Activated T-cell treated with anti-CD3 and anti-CD28 coated beads for 4 hours (primary cell): ENCODE measurements at places on chromosomes 11 and 22.

DNA sequence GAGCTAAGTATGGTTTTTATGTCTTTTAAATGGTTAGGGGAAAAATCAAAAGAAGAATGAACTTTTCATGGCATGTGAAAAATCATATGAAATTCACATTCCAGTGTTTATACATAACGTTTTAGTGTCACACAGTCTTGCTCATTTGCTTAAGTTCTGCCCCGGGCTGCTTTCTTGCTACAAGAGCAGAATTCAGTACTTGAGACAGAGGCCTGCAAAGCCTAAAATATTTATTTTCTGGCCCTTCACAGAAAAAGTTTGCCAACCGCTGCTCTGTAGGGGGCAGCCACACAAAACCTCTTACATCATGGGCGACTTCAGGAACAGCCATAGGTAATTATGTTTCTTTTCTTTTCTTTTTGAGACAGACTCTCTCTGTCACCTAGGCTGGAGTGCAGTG is 1.0 kb upstream of the ATG2A start:
- DNase-seq = no peak

- no peak for DNase-seq
Observed at GRCh38 chr11:65532388-65533064, 7.6 kb downstream of the SCYL1 start.

- no peak for DNase-seq
Observed at GRCh38 chr11:69230856-69231425, 63.0 kb upstream of the MYEOV start.

DNA sequence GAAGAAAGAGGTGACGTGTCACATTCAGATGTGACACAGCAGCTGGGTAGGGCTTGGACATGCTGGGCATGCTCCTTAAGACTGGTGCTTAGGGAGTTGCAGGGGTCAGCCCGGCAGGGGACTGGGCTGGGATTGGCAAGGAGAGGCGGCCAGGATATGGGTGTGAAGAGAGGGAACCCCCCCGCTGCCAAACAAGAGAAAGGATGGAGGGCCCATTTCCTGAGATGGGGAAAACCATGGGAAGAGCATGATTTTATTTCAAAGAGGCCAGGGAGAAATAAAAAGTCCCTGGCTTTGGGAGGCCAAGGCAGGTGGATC is 5.3 kb downstream of the ATF4 start:
- no peak for DNase-seq

DNA sequence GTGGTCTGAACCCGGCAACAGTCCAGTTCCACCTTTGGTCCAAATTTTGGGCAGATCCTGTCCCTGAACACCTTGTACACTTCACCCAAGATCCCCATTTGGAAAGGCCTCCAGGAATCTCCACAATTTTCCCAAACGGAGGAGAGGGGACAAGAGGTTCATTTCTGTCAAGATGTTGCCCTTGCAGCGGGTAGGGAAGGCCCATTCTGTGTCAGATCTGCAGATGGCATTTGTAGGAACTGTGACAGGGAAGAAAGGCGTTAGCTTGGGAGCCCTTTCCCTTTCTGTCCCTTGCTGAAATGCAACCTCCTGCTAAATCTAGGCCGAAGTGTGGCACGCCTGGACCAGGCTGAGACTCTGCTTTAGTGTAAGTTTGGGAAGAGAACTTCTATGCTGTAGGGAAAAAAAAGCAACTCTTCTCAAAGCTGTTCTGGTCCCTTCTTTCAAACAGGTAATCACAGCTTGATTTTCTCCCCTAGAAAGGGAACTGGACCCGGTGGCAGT is 86.0 kb downstream of the SCN3B start:
- DNase-seq = no peak

DNA sequence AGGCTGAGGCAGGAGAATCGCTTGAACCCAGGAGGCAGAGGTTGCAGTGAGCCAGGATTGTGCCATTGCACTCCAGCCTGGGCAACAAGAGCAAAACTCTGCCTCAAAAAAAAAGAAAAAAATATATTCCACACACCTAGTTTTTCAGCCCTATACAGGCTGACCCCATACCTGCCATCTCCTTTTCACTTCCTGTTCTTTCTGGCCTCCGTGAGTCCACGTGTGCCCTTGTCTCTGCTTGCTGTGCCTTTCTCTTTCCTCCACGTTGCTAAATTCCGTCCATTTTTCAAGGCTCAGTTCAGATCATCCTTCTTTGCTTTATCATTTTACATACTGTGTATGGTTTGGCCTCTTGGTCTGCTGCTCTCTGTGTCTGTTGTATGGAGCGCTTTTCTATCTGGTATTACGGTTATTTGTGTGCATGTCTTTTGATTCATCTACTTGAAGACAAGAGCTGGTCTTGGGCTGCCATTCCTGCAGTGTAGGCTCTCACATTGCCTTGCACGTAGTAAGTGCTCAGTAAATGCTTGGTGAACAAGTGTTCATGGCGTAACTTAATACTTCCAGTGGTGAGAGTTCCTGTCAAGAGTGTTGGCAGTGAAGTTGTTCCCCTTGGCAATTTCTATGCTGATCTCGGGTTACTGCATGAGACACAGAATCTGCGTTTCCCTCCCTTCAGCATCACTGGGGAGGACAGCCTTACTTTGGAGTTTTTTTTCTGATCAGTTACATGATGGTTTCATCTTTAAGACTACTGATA is 57.5 kb downstream of the PTPRJ start:
- no peak for DNase-seq

DNA sequence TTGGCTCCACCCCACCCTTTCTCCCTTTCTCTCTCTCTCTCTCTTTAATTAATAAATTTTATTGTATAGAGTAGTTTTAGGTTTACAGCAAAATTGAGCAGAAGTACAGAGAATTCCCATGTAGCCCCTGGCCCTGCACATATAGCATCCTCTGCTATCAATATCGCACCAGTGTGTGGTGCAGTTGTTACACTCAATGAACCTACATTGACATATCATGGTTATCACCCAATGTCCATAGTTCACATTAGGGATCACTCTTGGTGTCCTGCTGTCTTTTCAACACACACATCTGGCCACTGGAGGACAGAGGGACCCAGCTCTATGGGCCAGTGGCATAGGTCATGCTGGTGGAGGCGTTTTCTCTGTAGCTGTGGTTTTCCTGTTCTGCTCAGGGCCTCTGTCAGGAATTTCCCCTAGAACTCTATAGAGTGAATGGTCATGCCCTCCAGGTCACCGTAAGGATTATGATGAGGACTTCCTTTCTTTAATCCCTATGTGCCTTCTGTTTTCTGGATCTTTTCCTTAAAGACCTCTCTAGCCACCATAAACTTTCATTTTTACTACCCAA is 98.2 kb upstream of the NAV2 start:
- no peak for DNase-seq

GRCh38 chr11:95466416-95466815 is 235.4 kb upstream of the SESN3 start:
- DNase-seq = no peak

DNA sequence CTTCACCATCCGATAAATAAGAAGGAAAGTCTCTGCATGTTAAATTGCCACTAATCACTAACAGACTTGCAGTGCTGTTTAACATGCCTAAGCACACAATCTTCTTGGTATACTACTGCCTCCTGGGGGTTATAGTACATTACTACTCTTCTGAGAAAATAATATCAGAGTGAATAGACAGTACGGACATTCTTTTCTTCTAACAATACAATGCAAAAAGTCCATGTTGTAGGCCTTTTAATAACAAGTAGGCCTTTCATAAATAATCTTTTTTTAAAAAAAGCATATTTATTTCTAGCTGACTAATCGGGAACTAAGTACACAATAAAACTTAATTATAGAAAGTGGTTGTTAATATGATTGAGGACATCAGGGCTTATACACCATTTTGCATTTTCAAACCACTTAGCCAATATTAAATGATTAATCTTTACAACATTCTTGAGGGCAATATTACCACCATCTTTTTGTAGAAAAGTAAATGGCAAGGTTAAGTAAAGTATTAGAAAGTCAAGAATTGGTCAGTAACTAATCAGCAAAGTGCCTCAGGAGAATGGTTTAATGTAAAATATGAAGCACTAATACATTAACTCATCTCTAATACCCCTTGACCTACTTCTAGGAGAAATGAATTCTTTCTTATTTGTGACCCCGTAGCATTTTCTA is 84.7 kb downstream of the TTC28 start:
- no peak for DNase-seq

- DNase-seq = no peak
Observed at GRCh38 chr22:48393041-48393370, 1434.7 kb downstream of the BRD1 start.

- DNase-seq = no peak
Observed at GRCh38 chr11:103887001-103887658, 149.3 kb upstream of the DDI1 start.

GRCh38 chr22:20395181-20395906 is 1.4 kb downstream of the ZNF74 start:
- DNase-seq = no peak

DNA sequence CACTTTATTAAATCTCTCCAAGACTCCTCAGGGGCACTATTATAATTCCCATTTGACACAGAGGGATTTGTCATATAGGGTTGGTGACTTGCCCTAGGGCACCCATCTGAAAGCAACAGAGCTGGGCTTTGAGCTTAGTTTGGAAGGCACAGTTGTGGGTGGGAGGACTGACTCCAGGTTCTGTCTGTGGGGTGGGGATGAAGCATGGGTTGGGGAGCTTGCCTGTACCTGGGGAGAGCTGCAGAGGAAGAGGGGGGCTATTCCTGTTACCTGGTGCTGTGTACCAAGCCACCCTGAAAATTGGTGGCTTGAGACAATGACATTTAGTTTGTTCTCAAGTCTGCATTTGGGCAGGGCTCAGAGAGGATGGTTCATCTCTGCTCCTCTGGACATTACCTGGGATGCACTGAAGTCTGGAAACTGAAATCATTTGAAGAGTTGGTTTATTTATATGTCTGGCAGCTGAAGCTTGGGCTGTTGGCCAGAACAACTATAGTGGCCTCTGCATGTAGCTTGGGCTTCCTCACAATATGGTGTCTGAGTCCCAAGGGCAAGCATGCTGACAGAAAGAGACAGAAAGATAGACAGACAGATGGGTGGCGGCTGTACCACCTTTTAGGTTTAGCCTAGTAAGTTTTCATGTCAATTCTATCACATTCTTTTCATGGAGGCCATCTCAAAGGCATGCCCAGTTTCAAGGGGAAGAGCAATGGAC is 44.9 kb downstream of the LRRC32 start:
- DNase-seq = no peak

- DNase-seq = no peak
Observed at GRCh38 chr11:3626250-3626960, 15.4 kb downstream of the ART5 start.

DNA sequence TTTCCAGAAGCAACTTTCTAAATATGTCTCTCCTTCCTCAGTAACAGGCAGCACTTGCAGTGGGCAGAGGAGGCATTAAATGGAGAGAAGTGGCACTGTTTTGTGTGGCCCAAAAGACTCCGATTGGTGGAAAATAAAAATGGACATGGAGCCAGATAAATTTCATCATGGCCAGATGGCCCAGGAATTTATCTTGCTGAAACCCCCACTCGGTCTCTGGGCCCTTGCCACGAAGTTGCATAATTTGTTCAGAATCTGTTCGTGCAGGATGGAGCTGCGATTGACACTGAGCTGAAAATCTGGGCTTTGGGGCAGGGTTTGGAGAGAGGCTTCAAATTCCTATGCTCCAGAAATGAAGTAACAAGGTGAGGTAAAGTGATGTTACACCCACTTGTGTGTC is 65.5 kb downstream of the C11orf91 start:
- no peak for DNase-seq

DNA sequence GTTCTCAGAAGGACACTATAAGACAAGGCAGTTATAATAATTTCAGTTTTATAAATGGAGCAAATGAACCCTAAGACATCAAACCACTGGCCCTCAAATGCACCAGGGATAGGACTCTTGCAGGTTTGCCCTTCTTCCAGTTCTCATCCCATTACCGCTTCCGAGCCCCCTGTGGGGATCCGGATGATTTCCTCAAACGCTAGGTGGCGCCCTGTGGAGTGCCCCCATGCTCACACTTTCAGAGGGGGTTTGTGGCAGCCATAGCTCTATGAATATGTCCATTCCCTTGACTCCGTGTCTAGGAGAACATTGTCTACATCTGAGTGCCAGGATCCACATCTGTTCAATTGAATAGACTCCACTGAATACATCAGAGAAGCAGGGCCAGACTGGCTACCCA is 816.3 kb downstream of the NTM start:
- no peak for DNase-seq

- no peak for DNase-seq
Observed at GRCh38 chr22:38845004-38845740, 1.3 kb upstream of the NPTXR start.

DNA sequence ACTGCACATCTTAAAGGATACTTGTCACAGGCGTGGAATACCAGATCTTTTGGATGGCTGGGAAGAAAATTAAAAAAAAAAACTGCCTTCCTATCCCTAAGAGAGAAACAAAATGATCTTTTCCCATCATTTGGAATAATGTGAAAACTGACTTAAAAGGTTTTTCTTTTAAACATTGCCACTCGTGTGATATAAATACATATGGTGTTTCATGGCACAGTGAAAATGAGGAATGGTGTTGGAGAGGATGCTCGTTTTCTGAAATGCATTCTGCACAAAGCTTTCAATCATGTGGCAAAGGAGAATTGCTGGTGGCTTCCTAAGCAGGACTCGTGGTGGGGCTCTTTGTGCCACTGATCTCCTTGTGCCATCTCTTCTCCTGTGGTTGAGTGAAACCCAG is 74.9 kb upstream of the LRRC4C start:
- DNase-seq = no peak

- no peak for DNase-seq
Observed at GRCh38 chr22:19669570-19669969, 44.7 kb upstream of the SEPTIN5 start.

DNA sequence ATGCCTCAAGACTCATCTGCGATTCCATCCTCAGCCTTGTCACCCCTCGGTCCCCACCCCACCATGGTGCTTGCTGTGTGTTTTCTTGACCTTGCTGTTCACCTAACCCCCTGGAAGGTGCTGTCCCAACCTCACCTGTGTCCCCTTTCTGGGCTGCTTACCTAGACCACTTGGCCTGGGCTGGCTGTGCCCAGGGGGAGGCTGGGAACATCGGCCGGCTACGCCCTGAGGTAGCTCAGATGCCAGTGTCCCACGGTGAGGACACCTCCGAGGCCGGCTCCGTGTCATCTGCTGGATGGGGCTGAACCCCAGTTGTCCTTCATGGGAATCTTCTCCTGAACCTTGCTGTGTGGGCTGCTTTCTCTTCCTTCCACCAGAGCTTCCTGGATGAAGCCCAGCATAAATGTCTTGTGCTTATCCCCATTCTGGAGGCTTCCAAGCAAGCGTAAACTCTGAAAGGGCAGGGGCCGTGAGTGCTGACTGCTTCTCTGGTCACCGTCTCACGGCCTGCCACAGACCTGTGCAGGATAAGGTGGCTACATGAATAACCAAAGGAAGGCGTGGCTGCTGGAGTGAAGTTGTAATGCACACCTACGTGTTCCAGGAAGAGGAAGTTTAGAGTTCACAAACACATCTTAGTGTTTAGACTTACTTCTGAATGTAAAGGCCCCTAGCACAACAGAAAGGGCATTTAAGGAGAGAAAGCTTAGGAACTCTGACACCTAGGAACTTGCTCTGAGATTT is 724.3 kb downstream of the TBC1D22A start:
- DNase-seq = no peak

- DNase-seq = no peak
Observed at GRCh38 chr22:28841111-28841510, 40.7 kb upstream of the XBP1 start.
